ENCODE measurements at places on chromosomes 11 and 22. TPM values are rescaled to one million over a fixed set of nuclear protein-coding genes. Genes with fewer than 3 reads are reported as not detected.

The UPK3A gene
- 0.34 TPM for total RNA-seq

The PAMR1 gene
- total RNA-seq = 7.2 TPM

DNA sequence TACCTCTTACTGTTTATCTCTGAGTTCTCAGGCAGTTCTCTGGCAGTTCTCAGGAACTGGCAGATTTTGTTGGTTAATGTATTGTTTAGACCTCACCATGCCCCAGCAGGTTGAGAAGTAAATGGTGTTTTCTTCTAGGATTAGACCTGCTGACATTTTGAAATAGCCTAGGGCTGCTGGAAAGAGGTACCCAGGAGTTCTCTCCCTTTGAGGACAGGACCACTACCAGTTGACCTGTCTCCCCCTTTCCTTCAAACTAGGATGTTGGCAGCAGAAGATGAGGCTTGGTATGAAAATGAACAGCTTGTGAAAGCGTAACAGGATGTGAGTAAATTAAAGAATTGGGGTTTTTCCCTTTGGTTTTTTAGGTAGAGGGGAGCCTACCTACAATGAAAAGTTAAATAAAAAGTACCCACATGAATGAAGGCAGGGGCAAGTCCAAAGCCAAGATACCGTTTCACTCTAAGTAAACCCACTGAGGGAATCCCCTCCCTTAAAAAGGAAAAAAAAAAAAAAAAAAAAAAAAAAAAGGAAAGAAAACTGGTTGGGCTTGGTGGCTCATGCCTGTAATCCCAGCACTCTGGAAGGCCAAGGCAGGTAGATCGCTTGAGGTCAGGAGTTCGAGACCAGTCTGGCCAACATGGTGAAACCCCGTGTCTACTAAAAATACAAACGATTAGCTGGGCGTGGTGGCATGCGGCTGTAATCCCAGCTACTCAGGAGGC is 96.2 kb downstream of the PDHX start:
- no peak overlapping the region for H3K27ac ChIP-seq
- no peaks in the 10 kb centered on the region for H3K27me3 ChIP-seq
- no peak overlapping the region for H3K4me3 ChIP-seq
- H3K4me1 ChIP-seq = no peaks in the 10 kb centered on the region
- no peak for DNase-seq

GRCh38 chr11:110336054-110336453 is 39.6 kb upstream of the RDX start:
- no peaks in the 10 kb centered on the region for H3K27me3 ChIP-seq
- no peaks in the 10 kb centered on the region for H3K4me1 ChIP-seq
- H3K27ac ChIP-seq = no peak overlapping the region
- H3K36me3 ChIP-seq = no peaks in the 10 kb centered on the region
- H3K4me3 ChIP-seq = no peak overlapping the region

DNA sequence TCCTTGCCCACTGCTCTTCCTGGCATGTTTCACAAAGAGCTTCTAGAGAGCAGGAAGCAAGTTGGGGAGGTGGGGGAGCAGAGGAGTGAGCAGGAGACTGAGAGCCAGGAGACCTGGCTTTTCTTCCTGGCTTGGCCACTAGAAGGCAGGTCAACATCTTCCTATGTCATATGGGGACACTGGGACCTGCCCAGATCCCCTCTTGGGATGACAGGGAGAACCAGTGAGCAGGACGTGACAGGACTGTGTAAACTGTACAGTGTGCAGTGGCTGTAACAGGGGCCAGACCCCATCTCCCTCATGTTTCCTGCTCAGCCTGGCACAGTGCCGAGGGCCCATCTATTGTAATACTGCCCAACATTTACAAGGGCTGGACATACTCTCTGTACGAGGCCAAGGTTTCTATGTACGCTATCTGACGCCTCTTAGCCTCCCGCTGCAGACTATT is 29.4 kb downstream of the GDPD5 start:
- no peak overlapping the region for H3K27ac ChIP-seq
- H3K27me3 ChIP-seq = no peaks in the 10 kb centered on the region
- no peak for DNase-seq
- H3K4me1 ChIP-seq = peaks cover 8% of the 10 kb centered on the region

GRCh38 chr22:42443240-42444076 is 11.3 kb upstream of the NFAM1 start:
- no peak for DNase-seq
- peak overlapping the region; percentile 66 for H3K27ac ChIP-seq
- H3K4me1 ChIP-seq = peaks cover 26% of the 10 kb centered on the region
- H3K36me3 ChIP-seq = no peaks in the 10 kb centered on the region
- H3K27me3 ChIP-seq = no peaks in the 10 kb centered on the region

- H3K4me3 ChIP-seq = no peak overlapping the region
- H3K36me3 ChIP-seq = no peaks in the 10 kb centered on the region
- H3K27me3 ChIP-seq = no peaks in the 10 kb centered on the region
- no peak for DNase-seq
These were observed 63.9 kb downstream of the TP53I11 start for GRCh38 chr11:44886790-44887140.

DNA sequence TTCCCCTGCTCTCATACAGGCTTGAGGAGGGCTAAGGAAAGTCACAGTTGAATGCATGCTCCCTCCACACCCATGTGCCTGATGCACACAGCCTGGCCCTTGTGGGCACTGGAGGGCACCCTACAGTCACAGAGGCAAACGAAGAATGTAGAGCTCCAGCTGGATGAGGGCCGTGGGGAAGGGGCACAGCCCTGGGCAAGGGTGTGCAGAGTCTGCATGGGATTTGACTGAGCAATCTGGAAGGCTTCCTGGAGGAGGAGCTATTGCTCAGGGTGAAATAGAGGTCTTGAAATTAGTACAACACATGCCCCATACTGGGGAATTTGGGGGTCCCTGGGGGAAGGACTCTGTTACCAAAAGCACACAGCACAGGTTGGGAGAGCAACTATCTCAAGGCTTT is 64.0 kb downstream of the KCNQ1 start:
- H3K4me1 ChIP-seq = peaks cover 43% of the 10 kb centered on the region
- H3K4me3 ChIP-seq = no peak overlapping the region
- no peaks in the 10 kb centered on the region for H3K27me3 ChIP-seq
- no peak for DNase-seq
- H3K36me3 ChIP-seq = no peaks in the 10 kb centered on the region
- no peak overlapping the region for H3K27ac ChIP-seq

DNA sequence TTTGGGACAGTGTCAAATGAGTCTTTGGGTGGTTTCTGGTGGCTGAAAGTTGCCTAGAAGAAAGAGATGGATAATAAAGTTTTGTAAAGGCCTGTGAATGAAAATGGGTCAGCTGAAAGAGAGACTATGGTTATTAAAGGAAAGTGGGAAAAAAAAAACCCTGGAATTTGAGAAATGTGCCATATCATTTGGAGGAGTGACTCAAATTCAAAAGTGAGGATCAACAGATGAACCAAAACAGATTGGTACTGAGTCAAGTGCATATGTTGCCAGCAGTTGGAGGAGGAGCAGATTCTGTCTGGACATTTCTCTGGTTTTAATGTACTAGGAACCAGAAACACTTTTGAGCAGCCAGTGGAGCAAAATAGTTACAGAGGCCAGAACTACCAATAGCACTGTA is 339.8 kb downstream of the KCNA4 start:
- no peaks in the 10 kb centered on the region for H3K4me1 ChIP-seq
- H3K4me3 ChIP-seq = no peak overlapping the region
- no peak overlapping the region for H3K27ac ChIP-seq

- H3K27me3 ChIP-seq = no peaks in the 10 kb centered on the region
- no peaks in the 10 kb centered on the region for H3K4me1 ChIP-seq
- no peak overlapping the region for H3K27ac ChIP-seq
- H3K36me3 ChIP-seq = no peaks in the 10 kb centered on the region
- no peak overlapping the region for H3K4me3 ChIP-seq
- DNase-seq = no peak
These were observed 7.3 kb upstream of the OR51A2 start for GRCh38 chr11:4962816-4963215.

GRCh38 chr22:46693634-46694415 is 44.2 kb downstream of the CERK start:
- no peak for DNase-seq
- H3K4me1 ChIP-seq = no peaks in the 10 kb centered on the region
- no peak overlapping the region for H3K27ac ChIP-seq
- peaks cover 95% of the 10 kb centered on the region for H3K36me3 ChIP-seq
- no peaks in the 10 kb centered on the region for H3K27me3 ChIP-seq

DNA sequence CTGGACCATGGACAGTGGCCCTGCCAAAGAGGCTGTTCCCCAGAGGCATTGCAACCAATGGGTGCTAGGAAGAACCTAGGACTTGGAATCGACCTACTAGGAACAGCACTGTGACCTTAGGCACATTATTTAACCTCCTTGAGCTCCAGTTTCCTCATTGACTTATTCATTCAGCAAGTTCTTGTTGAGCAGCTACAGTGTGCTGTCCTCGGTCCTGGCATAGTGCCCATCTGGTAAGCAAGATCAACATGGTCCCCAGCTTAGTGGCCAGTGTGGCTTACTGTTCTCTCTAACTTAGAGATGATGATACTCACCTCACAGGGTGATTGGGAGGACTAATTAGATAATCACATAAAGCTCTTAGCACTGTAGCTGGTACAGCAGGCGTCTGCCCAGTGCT is 8.2 kb downstream of the ABCG4 start:
- H3K27me3 ChIP-seq = no peaks in the 10 kb centered on the region
- no peaks in the 10 kb centered on the region for H3K36me3 ChIP-seq
- H3K27ac ChIP-seq = no peak overlapping the region
- no peak overlapping the region for H3K4me3 ChIP-seq
- DNase-seq = no peak
- H3K4me1 ChIP-seq = no peaks in the 10 kb centered on the region

DNA sequence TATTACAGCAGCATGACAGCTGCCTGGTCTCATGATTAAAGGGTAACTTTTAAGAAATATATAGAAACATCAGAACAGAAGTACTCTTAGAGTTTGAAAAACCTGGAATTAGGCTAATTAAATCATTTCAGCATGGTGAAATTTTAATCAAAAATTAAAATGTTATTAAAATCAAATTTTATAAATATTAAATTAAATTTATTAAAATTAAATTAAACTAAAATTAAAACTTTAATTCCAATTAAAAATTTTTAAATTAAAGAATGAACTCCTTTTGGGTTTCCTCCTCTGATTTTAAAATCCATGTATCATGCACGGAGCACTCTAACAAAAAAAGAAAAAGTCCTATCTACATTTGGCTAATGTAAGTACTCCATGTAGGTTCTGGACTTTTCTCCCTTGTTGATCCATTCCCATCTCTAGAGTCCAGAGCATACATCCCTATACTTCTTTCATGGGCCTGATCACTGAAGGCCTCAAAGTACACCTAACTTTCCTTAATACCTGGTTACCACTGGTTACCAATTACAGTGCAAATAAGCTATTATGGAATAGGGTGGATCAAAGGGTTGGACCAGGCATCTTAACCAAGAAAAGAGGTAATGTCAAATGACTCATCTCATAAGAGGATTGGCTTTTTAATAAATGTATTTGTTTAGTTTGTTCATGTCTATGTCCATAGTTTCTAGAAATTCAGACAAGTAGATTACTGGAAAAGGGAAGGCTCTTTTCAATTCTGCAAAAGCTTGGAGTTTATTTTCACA is 48.4 kb upstream of the MUC15 start:
- no peaks in the 10 kb centered on the region for H3K36me3 ChIP-seq
- no peak overlapping the region for H3K4me3 ChIP-seq
- H3K27ac ChIP-seq = no peak overlapping the region
- DNase-seq = no peak

DNA sequence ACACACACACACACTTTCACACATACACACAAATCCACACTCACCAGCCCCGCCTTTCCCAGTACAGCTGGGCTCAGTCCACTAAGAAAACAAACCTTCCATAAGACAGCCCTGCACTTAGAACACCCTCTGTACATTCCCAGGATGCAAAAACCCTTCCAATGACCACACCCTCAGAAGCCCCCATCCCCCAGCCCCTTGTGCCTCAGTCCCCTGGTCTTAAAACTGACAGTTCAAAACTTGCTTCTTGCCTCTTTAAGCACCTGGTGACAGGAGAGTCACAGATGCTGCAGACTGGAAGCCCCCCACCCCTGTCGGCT is 23.0 kb downstream of the APLNR start:
- no peaks in the 10 kb centered on the region for H3K27me3 ChIP-seq
- H3K4me3 ChIP-seq = no peak overlapping the region
- DNase-seq = no peak
- peak overlapping the region; percentile 48 for H3K27ac ChIP-seq
- H3K4me1 ChIP-seq = peaks cover 49% of the 10 kb centered on the region
- no peaks in the 10 kb centered on the region for H3K36me3 ChIP-seq

GRCh38 chr11:74462009-74462408 is 5.3 kb downstream of the KCNE3 start:
- H3K27me3 ChIP-seq = no peaks in the 10 kb centered on the region
- peak; percentile 76 for DNase-seq
- H3K4me1 ChIP-seq = peaks cover 5% of the 10 kb centered on the region
- peak overlapping the region; percentile 81 for H3K27ac ChIP-seq

- no peak overlapping the region for H3K27ac ChIP-seq
- DNase-seq = no peak
- no peaks in the 10 kb centered on the region for H3K27me3 ChIP-seq
- H3K4me1 ChIP-seq = peaks cover 30% of the 10 kb centered on the region
- H3K36me3 ChIP-seq = peaks cover 4% of the 10 kb centered on the region
These were observed 13.7 kb downstream of the PDHX start for GRCh38 chr11:34929794-34930763.

DNA sequence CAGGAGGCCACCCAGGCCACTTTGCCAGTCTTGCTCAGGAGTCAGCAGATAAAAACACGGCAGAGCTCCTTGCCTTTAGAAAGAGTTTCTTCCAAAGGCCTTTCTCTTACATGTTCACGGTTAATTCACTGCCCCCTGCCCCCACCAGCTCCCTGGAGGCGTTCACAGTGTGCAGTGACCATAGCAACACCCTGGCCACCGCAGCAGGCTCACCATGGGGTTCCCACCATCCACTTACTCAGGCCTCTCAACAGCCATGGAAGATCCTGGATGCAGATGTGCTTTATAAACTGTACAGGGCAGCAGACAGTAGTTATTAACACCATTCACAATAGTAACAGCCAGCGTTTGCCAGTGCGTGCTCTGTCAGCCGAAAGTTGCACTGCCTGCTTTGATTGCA is 10.6 kb upstream of the MYO7A start:
- H3K27ac ChIP-seq = no peak overlapping the region
- H3K27me3 ChIP-seq = no peaks in the 10 kb centered on the region
- no peaks in the 10 kb centered on the region for H3K36me3 ChIP-seq
- no peak overlapping the region for H3K4me3 ChIP-seq
- DNase-seq = no peak

DNA sequence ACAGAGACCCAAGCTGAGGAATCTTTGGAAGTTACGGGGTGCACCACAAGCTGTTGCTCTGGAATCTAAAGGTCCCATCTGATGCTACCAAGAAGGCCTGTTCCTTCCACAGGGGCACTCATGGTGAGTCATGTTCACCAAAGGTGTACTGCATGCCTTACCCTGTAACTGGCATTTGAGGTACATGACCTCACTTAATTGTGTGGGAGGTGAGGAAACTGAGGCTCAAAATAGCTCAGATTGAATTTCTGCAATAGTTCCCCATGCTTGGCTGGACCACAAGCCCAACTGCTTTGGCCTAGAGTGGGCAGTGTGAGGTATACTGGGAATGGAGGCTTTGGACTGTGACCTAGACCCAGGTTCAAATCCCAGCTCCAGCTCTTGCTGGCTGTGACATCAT is 8.2 kb downstream of the MTFP1 start:
- H3K4me3 ChIP-seq = no peak overlapping the region
- DNase-seq = no peak
- no peak overlapping the region for H3K27ac ChIP-seq
- H3K4me1 ChIP-seq = no peaks in the 10 kb centered on the region
- no peaks in the 10 kb centered on the region for H3K36me3 ChIP-seq

Measured in heart left ventricle (tissue), 16 donors.